ENCODE measurements at places on chromosomes 11 and 22.
A peak's percentile ranks its signal among the peaks of the same experiment; 100 is the strongest.

- no peak for DNase-seq
These were observed 24.8 kb downstream of the MYH9 start for GRCh38 chr22:36362932-36363331.

DNA sequence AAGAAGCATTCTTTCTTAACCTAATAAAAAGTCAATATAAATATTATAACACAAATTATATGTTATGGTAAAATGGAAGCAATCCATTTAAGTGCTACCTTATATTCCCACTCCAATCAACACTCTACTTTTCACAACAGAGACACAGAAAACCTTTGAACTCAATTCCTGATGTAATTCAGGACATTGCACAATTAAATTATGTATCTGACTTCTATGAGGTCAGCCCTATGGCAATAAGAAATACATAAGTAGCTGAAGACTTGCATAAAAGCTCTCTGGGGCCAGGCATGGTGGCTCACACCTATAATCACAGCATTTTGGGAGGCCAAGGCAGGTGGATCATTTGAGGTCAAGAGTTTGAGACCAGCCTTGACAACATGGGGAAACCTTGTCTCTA, 6.8 kb downstream of the OR4D10 start:
- DNase-seq = no peak

DNA sequence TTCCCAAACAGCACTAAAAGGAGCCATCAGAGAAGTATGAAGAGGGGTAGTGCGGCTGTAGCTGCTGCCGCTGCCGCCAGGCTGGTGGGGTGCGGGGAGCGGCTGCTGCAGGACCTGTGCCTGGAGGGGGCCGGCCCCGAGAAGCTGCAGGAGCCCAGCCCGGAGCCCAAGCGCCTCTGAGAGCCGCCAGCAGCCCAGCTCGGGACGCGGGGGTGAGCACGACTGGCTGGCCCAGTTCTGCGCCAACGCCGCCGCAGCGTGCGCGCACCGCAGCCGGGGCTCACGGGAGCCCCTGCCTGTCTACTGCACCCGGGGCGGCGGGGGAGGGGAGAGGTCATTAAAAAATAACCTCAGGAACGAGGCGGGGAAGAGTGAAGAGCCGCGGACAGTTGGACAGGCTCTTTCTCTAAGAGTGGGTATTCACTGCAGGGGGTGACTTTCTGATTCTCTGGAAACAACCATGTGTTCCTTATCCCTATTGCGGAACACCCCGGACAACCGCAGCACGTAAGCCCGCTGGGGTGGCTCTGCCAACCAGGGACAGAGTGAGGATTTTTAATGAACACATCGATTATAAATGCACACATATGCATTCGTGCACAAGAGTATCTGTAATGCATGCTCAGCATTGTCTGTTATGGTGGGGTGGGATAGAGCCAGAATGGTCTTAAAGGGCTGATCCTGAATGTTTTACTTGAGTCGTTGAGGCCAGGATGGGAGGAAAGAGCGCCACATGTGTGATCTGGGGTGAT, 453 bp downstream of the GAS2 start:
- DNase-seq = no peak

DNA sequence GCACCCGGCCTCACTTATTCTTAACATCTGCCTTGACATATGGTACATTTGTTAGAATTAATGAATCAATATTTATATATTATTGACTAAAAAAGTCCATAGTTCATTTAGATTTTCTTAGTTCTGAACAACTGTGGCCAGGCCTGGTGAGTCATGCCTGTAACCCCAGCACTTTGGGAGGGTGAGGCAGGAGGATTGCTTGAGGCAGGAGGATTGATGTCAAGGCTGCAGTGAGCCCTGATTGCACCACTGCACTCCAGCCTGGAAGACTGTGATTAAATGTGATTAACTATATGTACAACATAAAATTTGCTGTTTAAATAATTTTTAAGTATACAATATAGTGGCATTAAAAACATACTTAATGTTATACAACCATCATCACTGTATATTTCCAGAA, 5.6 kb downstream of the UVRAG start:
- DNase-seq = no peak

DNA sequence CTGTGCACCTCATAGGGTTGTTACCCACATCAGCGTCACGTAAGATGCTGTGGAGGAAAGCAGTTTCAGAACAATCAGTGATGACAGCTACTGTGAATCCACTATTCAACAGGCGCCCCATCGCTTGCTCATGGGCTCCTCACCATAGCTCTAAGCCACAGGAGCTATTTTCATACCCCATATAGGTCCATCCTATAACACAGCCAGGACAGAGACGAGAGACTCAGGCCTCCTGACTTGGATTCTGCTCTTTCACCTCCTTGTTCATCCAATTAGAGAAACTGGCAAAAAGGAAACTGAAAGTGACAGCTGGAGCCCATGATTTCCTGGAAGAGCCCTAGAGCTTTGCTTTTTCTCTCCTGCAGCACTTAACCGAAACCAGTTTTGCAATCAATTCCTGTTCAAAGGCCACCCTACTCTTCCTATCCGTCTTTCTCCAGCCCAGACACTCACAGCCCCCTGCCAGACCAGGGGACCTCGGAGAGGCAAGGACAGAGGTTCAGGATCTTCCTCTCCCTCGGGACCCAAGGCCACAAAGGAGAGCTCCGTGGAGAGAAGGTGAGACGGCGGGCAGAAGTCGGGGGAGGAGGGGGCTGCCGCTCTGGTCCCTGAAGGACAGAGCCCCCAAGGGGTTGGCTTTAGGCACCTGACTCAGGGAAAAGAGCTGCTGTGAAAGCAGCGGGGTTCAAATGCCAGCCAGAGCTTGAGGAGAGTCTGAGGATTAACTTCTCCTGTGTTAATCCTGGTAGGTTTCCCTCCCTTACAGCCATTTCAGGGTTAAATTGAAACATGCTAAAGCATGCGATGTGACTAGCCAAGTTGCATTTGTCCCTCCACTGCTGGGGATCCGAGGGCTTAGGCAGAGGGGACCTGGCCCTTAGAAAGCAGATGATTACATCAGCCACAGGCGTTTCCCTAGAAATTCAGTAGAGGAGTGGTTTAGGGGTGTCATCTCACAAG, at the start of gene APOL6:
TSS of gene APOL6 (plus strand) at position 381 of the 960 bp plus-strand sequence. CDS start 7,980 bp downstream, outside the sequence.
- DNase-seq = peak; percentile 59

GRCh38 chr11:127843483-127844396, 743.6 kb downstream of the ETS1 start:
- DNase-seq = peak; percentile 39

DNA sequence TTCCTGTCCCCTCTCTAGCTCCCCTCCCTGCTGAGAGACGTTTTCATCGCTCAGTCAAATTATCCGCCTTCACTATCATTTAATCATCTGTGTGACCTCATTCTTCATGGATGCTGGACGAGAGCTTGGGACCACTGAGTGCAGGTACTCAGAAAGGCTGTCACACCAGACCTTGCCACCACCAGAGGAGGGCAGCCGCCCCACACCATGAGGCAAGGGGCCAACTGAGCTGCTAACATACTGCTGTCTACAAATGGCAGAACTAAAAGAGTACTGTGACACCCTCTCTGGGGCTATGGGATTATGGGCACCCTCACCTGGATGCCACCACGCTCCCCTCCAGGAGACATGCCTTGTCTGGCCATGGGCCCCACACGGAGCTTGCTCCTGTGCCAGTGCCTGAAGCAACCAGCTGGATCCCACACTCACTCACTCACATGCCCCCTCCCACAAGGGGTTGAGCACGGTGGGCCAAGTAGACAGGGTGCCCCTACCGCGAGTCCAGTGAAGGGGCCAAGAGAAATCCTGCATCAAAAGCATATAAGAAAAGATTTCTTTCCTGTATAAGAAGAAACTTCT, 670.0 kb upstream of the CCDC90B start:
- DNase-seq = no peak

GRCh38 chr11:86999388-86999787, 38.3 kb upstream of the TMEM135 start:
- DNase-seq = no peak

GRCh38 chr11:20337526-20338154, 25.9 kb upstream of the HTATIP2 start:
- no peak for DNase-seq

DNA sequence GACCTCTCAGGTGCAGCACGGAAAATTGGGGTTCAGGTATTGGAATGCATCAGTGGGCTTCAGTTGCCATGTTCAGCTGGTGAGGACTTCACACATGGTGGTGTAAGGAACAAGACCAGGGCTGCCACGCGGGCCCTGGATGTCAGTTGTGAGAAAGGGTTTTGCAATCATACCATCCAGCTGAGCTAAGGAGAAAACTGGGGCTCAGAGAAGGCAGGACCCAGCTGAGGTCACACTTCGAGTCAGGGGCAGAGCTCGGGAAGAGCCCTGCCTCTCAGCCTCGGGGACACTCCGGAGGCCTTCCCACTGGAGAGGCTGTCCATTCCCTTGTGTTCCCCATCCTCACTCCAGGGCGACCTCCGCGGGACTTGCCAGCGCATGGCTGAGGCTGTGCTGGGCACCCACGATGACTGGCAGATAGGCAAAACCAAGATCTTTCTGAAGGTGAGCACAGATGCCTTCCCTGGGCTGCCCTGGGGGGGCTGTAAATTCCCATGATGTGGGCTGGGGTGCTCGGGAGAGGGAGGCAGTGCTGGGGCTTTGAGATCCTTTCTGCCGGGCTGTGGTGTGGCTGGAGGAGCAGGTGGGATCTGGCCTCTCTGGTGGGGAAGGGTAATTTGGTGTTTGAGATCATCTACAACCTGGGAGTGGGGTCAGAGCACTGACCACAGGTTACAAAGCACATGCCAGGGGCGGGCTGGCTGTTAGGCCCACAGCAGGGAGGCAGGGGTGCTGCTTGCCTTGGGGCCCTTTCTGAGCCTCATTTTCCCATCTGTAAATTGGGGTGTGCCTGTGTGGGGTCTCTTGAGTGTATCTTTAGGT, 47.2 kb downstream of the MYO7A start:
- DNase-seq = no peak

DNA sequence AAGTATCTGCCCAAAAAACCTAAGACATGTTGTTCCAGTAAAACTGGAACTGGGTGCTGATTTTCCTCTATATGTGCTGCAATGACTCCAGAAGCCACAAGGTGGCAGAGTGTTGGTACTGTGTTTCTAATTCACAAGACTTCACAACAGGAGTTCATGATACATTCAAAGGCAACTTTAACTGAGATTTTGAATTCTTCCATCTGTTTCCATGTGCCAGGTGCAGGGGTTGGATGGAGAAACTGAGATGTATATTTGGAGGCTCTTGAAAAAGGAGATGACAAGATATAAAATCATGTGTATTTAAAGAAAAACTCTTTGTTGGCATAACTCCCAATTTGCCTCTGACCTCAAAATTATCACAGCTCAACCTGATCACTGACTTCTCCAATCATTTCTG, 1098.6 kb upstream of the CCDC90B start:
- DNase-seq = no peak

DNA sequence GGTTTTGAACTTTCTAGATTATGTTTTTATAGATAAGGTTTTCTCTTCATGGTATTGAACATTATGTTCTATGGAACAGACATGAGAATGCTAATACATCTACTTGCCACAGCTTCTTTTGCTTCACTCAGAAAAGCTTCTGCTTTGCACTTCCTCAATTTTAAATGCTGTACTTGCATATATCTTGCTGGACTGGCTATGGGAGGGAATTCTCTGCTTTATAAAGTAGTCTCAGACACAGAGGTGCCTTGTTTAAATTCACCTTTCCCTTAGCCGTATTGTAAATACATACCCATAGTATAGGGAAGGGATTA, 173.9 kb downstream of the DDX10 start:
- no peak for DNase-seq

DNA sequence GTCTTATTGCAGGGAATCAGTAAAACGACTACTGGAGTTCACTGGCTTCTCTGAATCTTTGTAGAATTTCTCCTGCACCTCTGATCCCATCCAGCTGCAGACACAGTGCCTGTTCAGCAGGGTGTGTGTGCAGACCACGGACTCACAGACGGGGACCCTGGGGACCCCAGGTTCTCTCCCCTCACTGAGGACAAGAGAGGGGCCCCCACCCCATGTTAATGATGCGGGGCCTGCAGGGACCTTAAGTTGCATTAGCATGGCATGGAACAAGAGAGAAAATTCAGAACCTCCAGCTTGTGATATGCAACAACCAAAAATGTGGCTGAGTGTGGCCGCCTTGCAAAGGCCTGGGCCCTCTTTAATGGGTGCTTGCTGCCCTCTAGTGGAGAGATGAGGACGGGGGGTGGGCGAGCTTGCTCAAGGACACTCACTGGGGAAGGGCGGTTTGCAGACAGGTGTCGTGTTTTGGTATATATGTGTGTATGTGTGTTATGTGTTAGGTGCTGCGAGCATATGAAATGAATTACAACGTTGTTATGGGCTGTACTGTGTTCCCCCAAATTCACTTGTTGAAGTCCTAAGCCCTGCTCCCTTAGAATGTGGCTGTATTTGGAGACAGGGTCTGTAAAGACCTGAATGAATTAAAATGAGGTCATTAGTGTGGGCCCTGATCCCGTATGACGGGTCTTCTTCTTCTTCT, 84.4 kb upstream of the SEPTIN5 start:
- DNase-seq = peak; percentile 89

GRCh38 chr22:27387561-27387960, 414.0 kb downstream of the MN1 start:
- DNase-seq = no peak

GRCh38 chr11:118042796-118043195, 34.1 kb upstream of the TMPRSS4 start:
- DNase-seq = no peak

- DNase-seq = no peak
These were observed 10.3 kb upstream of the BDNF start for GRCh38 chr11:27710536-27710935.

DNA sequence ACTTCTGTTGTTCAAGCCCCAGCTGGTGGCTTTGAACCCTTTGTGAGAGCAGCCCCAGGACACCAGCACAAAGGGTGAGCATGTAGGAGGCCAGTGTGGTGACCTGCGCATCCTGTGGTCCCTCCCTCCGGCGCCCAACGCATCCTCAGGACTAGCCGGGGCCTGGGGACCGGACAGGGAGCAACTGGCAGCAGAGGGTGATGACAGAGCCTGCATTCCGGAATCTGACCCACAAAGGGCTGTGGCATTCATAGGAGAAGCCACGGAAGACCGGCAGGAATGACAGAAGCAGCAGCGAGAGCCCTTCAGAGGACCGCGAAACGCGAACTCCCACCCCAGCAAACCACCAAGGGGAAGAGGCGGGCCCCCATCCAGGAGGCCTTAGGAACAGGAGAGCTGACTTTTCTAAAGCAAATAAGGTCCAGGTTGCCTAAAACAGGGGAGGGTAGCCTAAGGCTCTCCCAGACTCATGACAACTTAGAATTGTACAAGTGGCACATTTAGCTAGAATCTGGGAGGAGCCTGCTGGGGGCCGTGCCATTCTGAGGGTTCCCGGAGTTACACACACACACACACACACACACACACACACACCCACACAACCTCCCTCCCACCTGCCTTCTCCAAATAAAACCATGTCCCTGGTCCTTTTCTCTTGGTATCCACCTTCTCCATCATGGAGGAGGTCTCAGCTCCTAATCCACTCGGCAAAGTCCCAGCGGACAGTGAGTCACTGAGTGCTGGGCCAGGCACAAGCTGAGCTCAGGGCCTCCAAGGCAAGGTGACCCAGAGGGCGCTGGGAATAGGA, 232.7 kb downstream of the CTTN start:
- no peak for DNase-seq
